ENCODE measurements at places on chromosomes 12 and 14.

DNA sequence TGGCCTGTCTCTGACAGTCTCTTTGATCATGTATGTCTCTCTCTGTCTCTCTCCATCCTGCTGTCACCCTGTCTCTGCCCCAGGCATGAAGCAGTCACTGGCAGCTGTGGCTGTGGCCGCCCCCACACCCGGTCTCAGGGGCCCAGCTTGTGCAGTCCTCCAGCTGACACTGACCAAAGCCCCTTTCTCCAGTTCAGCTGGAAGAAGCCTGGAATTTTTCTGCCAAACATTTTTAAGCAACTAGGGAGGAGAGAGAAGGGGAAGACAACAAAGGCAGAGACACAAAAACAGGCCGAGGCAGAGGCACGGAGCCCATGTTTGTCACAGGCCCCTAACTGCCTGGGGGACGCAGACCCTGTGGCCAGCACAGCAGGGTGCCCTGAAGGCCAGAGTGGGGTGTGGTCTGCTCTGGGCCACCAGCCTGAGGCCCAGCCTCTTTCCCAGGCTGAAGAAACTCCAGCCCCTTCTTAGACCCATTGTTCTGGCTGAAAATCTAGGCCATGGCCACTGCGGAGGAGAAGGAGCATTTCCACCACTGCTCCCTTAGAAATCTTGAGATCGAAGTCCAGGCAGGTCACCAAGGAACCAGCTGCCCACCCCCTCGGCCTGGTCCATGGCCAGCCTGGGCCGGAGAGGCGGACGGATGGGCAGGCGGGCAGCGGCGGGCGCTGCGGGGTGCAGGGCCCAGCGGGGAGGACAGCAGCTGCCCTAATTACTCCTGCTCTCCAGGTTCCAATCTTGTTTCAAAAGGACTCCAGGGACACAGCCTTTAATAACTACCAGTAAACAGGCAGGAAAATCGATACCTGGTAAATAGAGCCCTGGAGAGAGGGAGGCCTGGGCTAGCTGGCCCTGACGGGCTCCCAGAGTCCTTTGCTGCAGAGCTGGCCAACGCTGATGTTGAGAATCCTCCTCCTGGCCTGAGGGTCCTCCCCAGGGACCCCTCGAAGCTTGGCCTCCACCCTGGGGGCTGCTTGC is 14.9 kb downstream of the DTX1 start:
- no peak for DNase-seq

- no peak for DNase-seq
These were observed 3.2 kb downstream of the TDP1 start for GRCh38 chr14:89958966-89959365.

GRCh38 chr14:92670643-92671366 is 77.6 kb downstream of the LGMN start:
- no peak for DNase-seq

DNA sequence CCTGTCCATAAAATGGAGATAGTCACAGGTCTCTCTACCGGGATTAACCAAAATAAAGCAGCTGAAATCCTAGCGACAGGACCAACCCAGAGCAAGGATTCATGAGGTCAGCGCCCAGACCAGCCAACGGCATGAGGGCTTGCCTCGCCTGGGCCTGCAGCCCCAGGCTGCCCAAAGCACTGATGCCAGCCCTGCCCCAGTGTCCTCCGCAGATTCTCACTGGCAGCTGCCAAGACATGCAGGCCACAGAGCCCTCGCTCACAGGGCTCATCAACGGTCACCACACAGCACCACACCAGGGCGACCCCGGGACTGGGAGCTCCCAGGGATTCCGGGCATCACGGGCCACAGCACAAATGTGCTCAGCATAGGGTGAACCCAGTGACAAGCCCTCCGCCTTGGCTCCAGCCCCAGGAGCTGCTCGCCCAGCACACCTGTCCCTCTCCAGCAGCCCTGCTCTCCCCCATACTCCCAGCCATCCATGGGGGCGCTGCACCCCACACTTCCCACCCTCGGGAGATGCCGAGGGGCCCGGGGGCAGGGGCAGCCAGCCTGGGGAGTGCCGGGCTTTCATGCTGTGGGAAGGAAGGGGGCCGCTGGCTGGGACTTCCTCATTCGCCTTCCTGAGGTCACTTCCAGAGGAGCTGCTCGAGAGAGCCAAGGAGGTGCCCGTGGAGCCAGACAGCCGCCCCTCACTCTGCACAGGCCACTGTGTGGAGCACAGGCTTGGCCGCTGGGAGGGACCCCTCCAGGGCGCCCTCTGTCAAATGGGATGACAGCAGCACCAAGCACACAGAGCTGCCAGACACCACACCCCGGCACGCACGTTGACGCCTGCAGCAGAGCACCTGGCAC is 14.1 kb downstream of the RAB35 start:
- no peak for DNase-seq

DNA sequence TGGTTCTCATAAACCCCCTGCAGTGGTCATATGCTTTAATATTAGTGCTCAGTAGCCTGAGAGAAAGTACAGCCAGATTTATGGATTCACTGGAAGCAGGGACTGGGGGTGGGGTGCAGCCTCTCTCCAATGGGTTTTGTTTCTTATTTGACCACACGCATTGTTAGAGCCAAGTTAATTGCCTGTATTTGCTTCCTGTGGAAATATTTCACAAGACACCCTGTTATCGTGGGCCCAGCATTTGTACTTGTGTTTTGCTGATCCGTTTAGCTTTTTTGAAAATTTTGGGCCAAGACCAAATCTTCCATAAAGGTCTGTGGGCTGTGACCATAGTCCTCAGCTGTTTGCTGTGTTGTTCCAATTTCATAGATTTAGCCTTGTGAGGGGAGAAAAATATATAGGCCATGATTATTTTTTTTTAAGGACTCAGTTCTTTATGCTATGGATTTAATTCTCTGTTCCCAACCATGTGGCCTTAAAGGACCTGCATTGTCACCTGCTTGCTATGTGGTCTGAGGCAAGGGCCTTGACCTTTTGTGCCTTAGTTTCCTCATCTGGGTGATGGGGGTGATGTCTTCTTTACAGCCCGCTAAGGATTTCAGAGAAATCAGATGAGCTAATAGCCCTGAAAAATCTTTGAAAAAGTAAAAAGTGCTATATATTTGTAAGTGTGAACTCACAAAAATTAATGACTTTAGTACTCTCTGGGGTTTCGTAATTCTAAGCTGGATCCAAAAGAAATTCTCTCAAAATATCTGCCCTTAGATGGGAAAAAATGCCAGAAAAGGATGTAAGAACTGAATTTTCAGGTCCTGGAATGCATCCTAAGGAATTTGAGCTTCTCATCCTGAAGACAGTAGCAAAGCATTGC is 370.2 kb downstream of the DPF3 start:
- DNase-seq = no peak

- DNase-seq = peak; percentile 77
These were observed 74.8 kb upstream of the CHST11 start for GRCh38 chr12:104381731-104382480.

DNA sequence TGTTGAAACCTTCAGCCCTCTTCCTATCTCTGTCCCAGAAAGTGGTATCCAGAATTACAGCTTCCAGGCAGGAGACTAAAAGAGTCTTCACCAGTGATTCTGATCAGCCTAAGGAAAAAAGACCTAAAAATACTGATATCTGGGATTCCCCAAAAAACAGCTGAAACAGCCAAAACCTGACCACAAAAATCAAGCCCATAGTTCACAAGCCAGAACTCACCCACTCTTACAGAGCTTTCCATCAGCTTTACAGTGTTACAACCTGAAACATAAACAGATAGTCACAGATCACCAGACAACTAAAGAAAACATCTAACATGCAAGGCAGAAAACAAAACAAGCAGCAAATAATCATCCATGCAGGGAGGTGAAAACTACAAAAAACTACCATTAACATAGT is 26.0 kb upstream of the TSPAN8 start:
- no peak for DNase-seq

- peak; percentile 42 for DNase-seq
These were observed 595 bp downstream of the KLHL28 start for GRCh38 chr14:44961151-44961553.

DNA sequence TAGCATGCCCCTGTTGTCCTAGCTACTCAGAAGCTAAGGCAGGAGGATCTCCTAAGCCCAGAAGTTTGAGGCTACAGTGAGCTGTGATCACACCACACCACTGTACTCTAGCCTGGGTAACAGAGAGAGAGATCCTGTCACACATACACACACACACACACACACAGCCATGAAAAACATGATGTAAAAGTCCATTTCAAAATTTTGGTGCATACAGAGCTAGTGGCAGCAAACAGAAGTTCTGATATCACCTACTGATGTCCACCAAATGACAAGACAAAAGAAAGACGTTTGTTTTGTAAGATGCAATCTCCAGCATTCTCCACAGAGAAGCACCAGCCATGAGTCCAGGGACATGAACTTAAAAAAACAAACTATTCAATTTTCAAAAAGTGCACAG is 15.9 kb downstream of the AREL1 start:
- no peak for DNase-seq

Data from NCI-H446 (cell line).